Activated CD8-positive, alpha-beta T cell treated with anti-CD3 and anti-CD28 coated beads for 36 hours (primary cell): ENCODE measurements at places on chromosomes 7 and 10.

GRCh38 chr10:33233635-33234034, 100.8 kb downstream of the NRP1 start:
- H3K27me3 ChIP-seq = peaks cover 4% of the 10 kb centered on the region
- H3K4me3 ChIP-seq = no peak overlapping the region
- H3K27ac ChIP-seq = no peak overlapping the region
- DNase-seq = no peak

DNA sequence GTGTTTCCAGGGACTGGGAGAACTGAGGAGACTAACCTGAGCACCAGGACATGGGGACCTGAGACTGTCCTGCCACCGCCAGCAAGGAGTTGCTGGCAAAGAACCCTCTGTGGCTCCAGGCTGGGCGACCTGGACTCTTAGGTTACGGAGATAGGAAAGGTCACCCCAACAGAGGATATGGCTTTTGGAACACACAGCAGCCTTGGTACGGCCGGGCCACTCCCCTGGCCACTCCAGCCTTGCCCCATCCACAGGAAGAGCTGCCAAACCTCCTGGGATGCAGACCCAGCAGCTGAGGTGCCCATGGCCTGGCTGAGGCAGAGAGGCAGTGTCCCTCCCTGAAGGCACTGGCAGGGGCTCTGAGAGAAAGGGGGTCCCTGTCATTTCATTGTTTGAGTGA, 137.8 kb downstream of the OAT start:
- H3K36me3 ChIP-seq = no peaks in the 10 kb centered on the region
- no peaks in the 10 kb centered on the region for H3K27me3 ChIP-seq
- H3K27ac ChIP-seq = no peak overlapping the region
- DNase-seq = no peak
- H3K4me3 ChIP-seq = no peak overlapping the region

DNA sequence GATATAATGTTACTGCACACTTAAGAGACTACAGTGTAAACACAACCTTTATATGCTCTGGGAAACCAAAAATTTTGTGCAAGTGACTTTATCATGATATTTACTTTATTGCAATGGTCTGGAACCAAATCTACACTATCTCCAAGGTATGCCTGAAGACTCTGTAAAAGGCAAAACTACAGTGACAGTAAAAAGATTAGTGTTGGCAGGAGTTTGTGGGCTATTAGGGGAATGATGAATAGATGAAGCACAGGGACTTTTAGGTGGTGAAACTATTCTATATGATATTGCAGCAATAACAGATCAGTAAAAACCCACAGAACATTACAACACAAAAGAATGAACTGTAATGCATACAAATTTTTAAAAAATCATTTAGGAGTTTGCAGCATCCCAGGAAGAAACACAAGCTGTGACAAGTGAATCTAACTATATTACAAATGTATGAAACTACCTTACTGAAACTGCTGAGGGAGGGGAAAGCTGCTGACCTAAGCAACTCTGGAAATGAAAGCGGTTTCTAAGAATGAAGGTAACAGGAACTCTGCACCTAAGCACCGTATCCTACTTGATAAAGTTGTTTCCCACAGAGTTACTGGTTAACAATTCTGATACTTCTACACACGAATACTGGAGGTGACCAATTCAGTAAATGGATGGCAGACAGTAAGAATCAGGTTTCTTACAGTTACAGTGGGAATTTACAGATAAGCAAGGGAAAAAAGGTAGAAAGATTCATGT, 82.6 kb downstream of the ATE1 start:
- no peak overlapping the region for H3K4me3 ChIP-seq
- peak overlapping the region; percentile 46 for H3K27ac ChIP-seq

DNA sequence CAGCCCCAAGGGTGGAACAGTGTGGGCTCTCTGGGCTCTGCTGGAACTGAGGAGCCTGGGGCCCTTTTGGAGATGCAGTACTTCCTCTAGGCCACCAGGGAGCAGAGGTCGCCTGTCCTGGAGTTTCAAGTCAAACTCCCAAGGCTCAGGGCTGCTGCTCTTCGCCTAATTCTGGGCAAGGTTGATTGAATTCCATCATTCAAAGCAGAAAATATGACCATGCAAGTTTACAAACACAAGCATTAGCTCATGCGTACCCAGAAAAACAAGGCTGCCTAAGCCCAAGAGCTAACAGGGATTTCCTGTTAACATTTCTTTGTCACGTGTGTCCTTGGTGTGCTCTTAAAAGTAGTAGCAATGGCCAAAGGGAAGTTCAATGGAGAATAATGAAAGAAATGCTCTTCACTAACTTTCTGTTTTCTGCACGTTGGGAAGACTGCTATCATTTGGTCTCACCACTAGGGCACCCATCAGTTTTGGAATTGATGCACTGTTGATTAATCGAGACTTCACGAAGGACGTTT, 20.1 kb downstream of the LDB3 start:
- peak; percentile 67 for DNase-seq
- no peak overlapping the region for H3K4me3 ChIP-seq
- H3K4me1 ChIP-seq = peaks cover 4% of the 10 kb centered on the region
- no peaks in the 10 kb centered on the region for H3K27me3 ChIP-seq
- H3K27ac ChIP-seq = no peak overlapping the region
- H3K36me3 ChIP-seq = no peaks in the 10 kb centered on the region

DNA sequence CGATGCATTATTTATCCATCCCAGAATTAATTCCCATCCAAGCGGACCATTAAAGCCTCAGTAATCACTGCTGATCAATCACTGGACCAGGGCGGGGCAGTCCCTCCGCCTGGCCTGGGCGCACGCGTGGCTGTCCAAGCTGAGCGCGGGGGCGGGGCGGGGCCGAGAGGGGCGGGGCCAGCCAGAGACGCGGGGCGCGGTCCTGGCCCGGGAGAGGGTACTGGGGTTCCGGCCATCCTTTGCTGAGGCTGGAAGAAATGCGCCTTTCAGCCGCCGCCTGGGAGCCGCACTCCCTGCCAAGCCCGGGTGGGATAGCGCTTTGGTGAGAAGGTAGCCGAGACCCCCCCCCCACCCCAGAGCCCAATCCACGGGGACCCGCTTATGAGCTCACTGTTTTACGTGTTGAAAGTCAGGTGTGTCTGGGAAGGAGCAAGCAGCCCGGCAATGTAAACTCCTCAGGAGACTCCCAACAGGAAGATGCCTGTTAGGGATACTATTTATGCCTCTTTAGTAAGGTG, at the start of gene ARHGAP22:
Gene ARHGAP22, minus strand, starts transcription at position 83 of the 518 bp plus-strand sequence. CDS start 277 bp downstream, outside the sequence.
- H3K27me3 ChIP-seq = peaks cover 28% of the 10 kb centered on the region
- H3K4me1 ChIP-seq = peaks cover 2% of the 10 kb centered on the region
- no peak for DNase-seq
- H3K4me3 ChIP-seq = no peak within 1 kb of the TSS

- peaks cover 28% of the 10 kb centered on the region for H3K4me1 ChIP-seq
- no peak overlapping the region for H3K27ac ChIP-seq
- DNase-seq = no peak
- H3K27me3 ChIP-seq = peaks cover 22% of the 10 kb centered on the region
- H3K4me3 ChIP-seq = no peak overlapping the region
These were observed 142.9 kb upstream of the AKR1E2 start for GRCh38 chr10:4683137-4683536.

DNA sequence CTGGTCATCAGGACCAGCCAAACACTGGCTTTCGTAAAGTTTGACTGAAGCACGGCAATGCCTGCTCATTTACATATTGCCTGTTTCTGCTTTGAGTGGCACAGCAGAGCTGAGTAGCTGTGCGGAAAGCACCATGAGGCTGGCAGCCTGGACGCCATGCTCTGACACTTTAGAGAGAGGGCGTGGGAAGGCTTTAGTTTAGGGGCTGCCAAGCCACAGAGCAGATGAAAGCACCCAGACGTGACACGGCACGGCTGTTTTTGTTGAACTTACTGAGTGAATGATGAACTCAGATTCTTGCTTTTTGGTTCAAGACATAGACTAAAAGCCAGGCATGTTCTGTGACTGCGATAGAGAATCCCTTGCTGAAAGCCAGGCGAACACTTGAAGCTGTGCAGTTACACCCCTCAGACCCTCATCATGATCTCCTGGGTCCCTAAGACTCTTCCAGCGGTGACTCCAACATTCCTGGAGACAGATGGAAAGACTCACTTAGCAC, 182.1 kb downstream of the ZMYND11 start:
- no peaks in the 10 kb centered on the region for H3K27me3 ChIP-seq
- no peak overlapping the region for H3K4me3 ChIP-seq
- H3K4me1 ChIP-seq = peaks cover 26% of the 10 kb centered on the region
- H3K36me3 ChIP-seq = no peaks in the 10 kb centered on the region
- H3K27ac ChIP-seq = peak overlapping the region; percentile 75

GRCh38 chr7:18495412-18496340, at the start of gene HDAC9:
Gene HDAC9, plus strand, starts transcription at chr7:18495749. Its CDS starts 554 bp downstream, at chr7:18496303.
- H3K4me1 ChIP-seq = peaks cover 19% of the 10 kb centered on the region
- peaks cover 4% of the 10 kb centered on the region for H3K27me3 ChIP-seq
- no peaks in the 10 kb centered on the region for H3K36me3 ChIP-seq
- H3K4me3 ChIP-seq = peak within 1 kb of the TSS; percentile 58
- peak within 1 kb of the TSS; percentile 67 for H3K27ac ChIP-seq

DNA sequence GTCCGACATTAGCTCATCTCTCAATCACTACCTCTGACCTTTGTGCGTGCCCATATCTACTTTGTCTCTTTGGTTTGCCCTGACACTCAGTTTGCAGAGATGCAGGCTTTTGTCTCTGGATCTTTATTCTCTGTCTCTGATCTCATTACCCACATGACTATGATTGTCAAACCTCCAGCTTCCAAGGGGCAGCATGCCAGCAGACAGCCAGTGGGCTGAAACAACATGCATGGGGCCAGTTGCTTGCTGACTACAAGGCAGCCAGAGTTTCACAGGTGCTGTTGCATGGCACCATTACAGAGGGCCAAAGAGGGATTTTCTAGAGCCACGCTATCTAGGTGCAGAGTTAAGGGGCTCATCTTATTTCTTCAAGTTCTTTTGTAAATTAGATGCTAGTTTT, 146.2 kb downstream of the SPAG6 start:
- peaks cover 27% of the 10 kb centered on the region for H3K27me3 ChIP-seq
- peaks cover 16% of the 10 kb centered on the region for H3K4me1 ChIP-seq
- no peak for DNase-seq
- no peaks in the 10 kb centered on the region for H3K36me3 ChIP-seq

DNA sequence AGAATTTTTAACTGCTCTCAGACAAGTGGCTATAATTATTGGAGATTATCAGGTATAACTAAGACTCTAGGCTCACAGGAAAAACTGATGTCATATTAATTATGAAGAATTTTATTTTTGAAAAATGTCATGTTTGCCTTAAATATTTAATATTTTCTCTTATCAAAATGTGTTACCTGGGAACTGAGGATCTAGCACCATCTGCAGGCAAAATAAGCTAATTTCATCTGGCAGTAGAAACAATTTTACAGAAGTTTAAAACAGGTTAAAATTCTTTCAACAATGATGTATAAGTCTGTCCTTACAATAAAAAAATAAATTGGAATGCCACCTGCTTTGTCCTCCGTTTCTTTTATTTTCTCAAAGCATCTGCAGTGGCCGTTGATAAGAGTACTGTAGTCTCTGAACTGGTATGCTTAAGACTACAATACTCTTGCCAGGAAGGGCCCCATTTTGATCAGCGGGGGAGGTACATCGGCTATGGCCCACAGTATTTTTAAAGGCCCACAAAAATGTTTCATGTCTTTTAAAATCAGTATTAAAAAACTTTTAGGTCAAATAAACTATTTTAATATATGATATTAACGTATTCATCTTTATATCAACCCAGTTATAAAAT, 81.3 kb downstream of the VWDE start:
- no peaks in the 10 kb centered on the region for H3K36me3 ChIP-seq
- peak; percentile 13 for DNase-seq
- H3K4me3 ChIP-seq = no peak overlapping the region
- no peaks in the 10 kb centered on the region for H3K27me3 ChIP-seq
- no peaks in the 10 kb centered on the region for H3K4me1 ChIP-seq
- no peak overlapping the region for H3K27ac ChIP-seq

DNA sequence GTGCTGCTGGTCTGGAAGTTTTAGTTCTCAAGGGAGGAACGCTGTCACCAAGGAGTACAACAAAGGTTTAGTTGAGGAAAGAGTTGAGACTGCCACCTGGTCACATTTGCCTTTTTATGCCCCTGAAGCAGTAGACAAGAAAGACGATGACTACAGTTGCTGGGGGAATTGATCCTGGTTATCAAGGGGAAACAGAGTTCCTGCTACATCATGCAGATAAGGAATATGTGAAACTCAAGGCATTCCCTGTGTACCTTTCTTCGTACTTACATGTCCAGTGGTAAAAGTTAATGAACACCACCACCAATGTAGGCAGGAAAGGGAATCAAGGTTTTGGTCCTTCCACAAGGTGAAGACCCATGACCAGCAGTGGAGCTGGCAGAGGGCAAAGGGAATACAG, 31.8 kb downstream of the SLC35B4 start:
- H3K4me1 ChIP-seq = no peaks in the 10 kb centered on the region
- no peaks in the 10 kb centered on the region for H3K36me3 ChIP-seq
- H3K27ac ChIP-seq = no peak overlapping the region
- H3K4me3 ChIP-seq = no peak overlapping the region

DNA sequence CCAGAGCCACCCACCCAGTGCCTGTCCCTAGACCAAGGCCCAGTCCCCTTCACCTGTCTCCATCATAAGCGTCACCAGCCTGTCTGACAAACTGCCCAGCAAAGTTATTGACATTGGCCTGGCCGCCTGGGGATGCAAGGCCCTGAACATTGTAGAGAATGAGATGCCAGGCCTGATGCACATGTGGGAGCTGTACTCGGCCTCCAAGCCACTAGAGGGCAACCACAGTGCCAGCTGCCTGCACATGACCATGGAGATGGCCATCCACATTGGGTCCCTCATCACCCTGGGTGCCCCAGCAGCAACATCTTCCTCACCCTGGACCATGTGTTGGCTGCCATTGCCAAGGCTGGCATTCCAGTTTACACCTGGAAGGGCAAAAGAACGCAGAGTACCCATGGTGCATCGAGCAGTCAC, 63.7 kb upstream of the ANTXRL start:
- H3K27ac ChIP-seq = no peak overlapping the region
- H3K4me3 ChIP-seq = no peak overlapping the region
- H3K4me1 ChIP-seq = peaks cover 5% of the 10 kb centered on the region

DNA sequence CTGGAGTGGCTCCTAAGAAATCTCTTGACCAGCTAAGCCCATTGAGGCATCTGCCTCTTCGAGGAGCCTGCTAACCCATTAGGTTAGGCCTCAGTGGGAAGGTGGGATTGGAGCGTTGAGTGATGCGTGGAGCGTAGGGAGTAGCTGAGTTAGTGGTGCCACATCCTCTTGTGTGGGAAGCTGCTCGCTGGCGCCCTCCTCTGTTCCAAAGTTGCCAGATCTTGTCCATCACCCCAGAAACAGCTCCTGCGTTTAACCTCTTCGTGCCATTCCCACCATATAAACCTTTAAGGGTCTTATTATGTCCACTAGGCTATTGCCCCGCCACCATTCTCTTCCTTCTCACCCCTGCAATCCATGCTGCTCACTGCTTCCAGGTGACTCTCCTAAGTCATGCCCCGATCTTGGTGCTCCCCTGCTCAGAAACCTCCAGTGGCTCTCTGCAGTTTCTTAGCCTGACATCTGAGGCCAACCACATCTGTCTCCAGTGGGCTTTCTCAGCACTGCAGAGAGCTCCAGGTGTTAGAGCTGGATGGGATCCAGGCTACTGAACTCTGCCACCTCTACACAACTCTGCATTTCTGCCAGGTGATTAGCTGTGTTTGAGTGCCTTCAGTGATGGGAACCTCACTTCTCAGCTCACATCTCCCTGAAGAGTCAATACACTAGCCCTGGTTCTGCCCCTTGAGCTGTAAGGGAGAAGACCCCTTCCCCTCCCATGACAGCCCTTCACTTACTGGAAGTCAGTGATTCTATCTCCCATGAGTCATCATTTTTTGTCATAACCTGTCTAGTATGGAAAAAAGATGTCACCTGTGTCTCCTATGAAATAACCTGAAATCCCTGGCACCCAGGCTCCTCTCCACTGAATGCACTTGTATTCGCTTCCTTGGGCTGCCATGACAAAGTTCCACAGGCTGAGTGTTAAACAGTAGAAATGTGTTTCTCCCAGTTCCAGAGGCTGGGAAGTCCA, 65.0 kb upstream of the FGFR2 start:
- no peaks in the 10 kb centered on the region for H3K36me3 ChIP-seq
- no peaks in the 10 kb centered on the region for H3K4me1 ChIP-seq
- DNase-seq = peak; percentile 30
- H3K27ac ChIP-seq = no peak overlapping the region
- H3K4me3 ChIP-seq = no peak overlapping the region
